ENCODE measurements at places on chromosomes 2 and 18. TPM values are rescaled to one million over a fixed set of nuclear protein-coding genes. Genes with fewer than 3 reads are reported as not detected.

DNA sequence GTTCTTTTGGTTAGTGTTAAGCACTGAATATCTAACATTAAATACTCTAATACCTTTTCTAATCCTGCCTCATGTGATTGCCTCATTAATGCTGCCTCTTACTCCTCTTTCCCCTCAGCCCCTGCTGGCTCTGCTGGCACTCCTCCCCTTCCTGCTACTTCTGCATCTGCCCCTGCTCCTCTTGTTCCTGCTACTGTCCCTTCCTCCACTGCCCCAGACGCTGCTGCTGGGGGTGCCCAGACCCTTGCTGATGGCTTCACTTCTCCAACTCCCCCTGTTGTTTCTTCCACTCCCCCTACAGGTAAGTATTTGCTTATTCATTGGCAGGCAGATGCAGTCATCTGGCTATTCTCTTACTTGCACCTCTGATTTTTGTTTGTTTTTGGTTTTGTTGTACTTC is 68.5 kb downstream of the ABI2 start:
- DNase-seq = no peak

- no peak for DNase-seq
These were observed 14.9 kb downstream of the RAB10 start for GRCh38 chr2:26048791-26049190.

Gene C2orf15
- polyA plus RNA-seq = 0.37 TPM

GRCh38 chr2:46163804-46164528 is 133.2 kb upstream of the EPAS1 start:
- no peak for DNase-seq

- no peak for DNase-seq
These were observed 18.7 kb downstream of the C2orf92 start for GRCh38 chr2:97688062-97688827.

DNA sequence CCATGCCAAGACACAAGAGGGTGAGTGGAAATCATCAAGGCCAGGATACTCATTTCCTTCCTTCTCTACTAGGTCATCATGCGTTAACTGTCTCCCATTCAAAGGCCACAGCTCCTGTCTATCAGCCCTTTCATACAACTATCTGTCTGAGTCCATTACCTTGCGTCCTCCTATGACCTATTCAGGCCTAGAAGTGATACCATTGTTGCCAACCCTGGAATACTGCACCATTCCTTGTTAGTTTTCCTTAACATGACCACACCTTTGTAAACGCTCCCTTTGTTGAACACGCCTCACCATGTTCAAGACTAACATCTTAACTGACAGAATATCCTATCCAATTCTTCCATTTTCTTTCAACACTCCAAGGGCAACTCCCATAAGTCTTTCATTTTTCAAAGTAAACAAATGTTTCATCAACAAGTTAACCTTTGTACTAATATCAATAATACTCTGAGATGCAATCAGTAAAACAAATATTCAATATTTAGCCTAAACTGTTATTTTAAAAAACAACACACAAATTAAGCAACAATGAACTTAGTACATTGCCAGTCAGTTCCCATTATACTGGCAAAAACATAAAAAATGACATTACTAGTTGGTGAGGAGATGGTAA is 19.8 kb upstream of the LGALSL start:
- DNase-seq = no peak

GRCh38 chr2:215626812-215627281 is 191.0 kb upstream of the FN1 start:
- no peak for DNase-seq

- DNase-seq = no peak
These were observed 214.0 kb downstream of the ANKRD30B start for GRCh38 chr18:14961991-14962390.

Gene MARS2
- 3.7 TPM for polyA plus RNA-seq

DNA sequence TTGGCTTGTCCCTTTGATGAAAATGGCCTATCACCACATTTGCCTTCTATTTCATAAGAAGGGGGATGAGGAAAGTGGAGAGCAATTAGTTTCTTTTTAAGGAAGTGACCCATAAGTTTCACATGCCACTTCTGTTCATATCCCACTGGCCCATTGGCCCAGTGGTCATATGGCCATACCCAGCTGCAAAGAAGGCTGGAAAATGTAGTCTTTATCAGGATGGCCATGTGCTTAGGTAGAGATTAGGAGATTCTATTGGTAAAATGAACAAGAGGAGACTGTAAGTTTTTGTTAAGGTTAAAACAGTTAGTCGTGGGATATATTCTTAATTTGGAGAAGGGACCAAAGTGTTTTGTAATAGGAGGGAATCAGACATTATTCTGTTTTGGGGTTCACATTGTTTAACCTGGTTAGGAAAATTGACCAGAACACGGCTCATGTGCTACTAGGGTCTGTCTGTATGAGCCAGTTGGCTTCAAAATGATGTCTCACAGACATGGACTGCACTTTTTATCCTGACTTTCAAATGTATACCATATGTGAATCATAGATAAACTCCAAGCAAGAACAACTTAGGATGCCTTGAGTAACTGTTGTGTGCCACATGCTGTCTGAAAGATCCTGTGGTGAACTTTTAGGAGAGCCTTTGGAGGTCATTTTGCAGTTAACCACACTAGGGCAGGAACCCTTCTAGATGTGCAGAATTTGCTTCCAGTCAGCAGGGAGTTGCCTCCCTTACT is 17.3 kb downstream of the PLCL1 start:
- no peak for DNase-seq

DNA sequence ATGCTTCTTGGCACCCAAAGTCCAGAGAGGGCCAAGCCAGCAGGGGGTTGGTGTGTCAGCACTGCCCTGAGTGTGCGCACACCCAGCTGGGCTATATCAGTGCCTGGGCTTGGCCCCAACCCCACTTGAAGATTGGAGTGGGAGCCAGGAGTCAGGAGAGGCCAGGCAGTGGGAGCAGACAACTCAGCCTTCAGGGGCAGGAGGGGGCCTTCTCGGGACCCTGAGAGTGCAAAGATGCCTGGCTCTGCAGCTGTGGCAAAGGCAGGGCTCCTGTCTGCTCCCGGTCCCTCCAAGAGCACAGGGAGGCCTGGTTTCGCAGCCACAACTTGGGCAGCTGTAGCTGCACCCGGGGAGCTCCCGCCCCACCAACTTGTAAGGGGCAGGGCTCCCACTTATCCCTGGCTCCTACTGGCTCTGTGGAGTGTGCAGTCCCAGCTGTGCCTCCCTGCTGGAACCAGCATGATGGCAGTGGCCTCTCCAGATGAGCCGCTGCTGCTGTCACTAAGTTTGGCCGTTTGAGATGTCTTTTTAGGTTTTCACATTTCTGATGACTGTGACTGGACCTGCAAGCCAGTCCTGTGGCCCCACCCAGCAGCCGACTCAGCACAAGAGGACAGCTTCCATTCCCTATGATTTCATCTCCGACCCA is 148.8 kb upstream of the HS6ST1 start:
- no peak for DNase-seq
